ENCODE measurements at places on chromosomes 7 and 10. TPM values are rescaled to one million over a fixed set of nuclear protein-coding genes. Genes with fewer than 3 reads are reported as not detected.

The TYW1 gene
- total RNA-seq: 17.8 TPM

The GPR37 gene
- total RNA-seq: 0.36 TPM

The BICC1 gene
- total RNA-seq: 81.6 TPM

The SPDYE11 gene
- total RNA-seq: not detected

The CCL24 gene
- not detected for total RNA-seq

The ACTL6B gene
- not detected for total RNA-seq

The FAM131B gene
- total RNA-seq: 0.97 TPM

The CPED1 gene
- total RNA-seq: 10.5 TPM

The PROSER2 gene
- total RNA-seq: 9.1 TPM

The ERVW-1 gene
- total RNA-seq: not detected

The MAP3K8 gene
- total RNA-seq: 28.8 TPM

The PGAM2 gene
- total RNA-seq: not detected

The LARP4B gene
- total RNA-seq: 21.5 TPM

The SPDYE9 gene
- not detected for total RNA-seq

The LRIT1 gene
- total RNA-seq: not detected

The LRGUK gene
- not detected for total RNA-seq

The ASB10 gene
- not detected for total RNA-seq

All from cardiac atrium fibroblast (primary cell).